ENCODE measurements at places on chromosomes 1 and 21.
A peak's percentile ranks its signal among the peaks of the same experiment; 100 is the strongest.

GRCh38 chr1:173473599-173474011 is 3.5 kb upstream of the PRDX6 start:
- no peak for DNase-seq

DNA sequence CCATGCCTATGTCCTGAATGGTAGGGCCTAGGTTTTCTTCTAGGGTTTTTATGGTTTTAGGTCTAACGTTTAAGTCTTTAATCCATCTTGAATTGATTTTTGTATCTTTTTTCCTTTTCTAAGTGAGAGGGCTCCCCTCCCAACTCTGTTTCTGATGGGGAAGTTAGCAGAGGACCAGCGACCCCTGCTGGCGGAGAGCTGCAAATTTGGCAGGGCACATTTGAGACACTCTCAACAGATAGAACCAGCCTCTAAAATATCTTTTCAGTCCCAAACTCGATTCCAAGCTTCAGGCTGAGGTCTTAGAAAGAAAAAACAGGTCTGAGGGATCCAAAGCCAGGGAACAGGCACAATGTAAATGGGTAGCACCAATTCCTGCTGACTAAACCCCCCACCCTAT is 32.5 kb downstream of the LRRC3 start:
- no peak for DNase-seq

GRCh38 chr21:35896060-35896459 is 164.3 kb downstream of the SETD4 start:
- DNase-seq: no peak

DNA sequence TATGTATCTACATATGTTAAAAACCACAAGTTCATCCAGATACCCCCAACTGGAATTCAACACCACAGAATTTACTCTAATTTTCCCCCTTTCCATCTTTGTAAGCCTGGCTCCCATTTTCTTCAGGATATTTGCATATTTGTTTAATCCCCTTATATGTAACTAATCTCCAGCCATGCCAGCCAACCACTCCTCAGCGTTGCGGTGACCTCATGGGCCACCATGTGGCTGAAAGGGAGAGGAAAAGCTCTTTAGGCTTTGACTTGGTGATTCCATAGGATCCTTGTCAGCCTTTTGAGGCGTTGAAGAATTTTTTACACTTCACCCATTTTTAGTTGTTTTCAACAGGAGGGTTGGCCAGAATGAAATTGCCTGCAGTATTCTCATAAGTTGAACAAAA is 10.0 kb downstream of the CLDN19 start:
- DNase-seq: no peak

DNA sequence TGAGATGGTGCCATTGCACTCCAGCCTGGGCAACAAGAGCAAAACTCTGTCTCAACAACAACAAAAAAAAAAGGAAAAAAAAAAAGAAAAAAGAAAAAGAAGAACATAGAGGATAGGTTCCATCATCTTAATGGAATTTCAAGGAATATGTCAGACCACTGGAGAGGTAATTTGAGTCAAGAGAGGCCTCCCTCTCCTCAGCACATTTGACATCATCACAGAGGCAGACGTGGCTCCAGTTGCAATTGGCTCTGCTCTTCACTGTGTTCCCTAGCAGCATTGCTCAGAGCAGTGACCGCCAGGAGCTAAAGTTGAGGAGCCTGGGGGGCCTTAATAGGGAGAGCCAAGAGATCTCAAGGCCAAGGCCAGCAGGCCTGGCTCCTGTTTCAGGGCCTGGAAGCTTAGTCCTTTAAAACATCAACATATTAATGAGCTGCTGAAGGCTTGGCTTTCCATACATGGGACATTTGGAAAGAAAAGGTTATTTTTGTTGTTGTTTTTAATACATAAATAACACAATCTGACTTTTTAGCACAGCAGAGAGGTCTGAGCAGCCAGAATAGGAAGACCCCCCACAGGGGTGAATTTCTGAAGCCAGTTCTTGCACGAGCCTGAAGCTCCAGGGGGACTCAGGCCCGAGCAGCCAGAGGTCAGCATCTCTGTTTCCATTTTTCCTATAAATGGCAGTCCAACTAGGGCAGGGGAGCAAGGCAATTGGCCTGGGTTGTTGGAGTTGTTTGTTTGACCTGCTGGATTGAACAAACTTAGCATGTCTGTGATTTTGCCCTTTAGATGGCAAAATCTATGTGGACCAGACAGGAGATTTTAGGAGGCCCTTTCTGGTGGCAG is 118.3 kb upstream of the FGGY start:
- DNase-seq: no peak

- no peak for DNase-seq
Observed at GRCh38 chr1:22332795-22333499, 118.7 kb upstream of the ZBTB40 start.

DNA sequence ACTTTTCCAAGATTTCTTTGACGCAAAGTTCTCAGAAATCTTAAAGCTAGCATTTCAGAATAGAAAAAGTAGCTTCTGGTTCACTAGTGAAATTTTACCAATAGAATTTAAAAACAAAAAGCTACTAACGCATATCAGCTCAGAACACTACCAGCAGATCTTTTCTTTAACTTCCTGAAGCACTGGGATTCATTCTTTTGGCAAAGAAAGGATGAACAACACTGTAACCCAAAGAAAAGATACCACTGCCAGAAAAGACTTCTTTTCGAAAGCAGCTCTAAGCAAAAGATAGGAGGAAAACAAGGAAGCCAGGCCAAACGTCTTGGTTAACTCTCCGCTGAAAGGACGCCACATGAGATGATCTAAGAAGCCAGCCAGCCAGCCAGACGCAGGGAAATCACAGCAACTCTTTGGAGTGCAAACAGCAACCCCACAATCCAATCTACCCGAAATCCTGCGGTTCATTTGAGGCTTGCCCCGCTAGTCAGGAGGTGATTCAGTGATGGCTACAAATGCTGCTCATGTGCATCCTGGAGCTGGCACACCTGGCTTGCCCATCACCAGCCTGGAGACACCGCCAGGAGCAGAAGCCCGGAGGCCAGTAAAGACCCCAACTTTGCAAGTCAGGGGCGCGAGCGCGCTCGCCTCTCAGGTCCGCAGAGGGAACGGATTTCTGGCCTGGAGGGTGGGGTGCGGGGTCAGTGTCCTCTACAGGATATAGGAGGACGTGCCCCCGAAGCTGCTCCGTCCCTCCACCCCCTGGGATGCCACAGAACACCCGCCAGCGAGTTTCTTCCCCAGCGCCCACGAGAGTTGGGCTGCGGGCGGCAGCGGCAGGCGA is 812 bp downstream of the NBPF1 start:
- peak; percentile 63 for DNase-seq

- no peak for DNase-seq
Observed at GRCh38 chr1:6419397-6419803, 319 bp downstream of the HES2 start.

GRCh38 chr21:34930971-34931370 is 118.1 kb downstream of the RUNX1 start:
- DNase-seq: no peak

GRCh38 chr21:34707876-34708325 is 39.1 kb downstream of the CLIC6 start:
- no peak for DNase-seq

DNA sequence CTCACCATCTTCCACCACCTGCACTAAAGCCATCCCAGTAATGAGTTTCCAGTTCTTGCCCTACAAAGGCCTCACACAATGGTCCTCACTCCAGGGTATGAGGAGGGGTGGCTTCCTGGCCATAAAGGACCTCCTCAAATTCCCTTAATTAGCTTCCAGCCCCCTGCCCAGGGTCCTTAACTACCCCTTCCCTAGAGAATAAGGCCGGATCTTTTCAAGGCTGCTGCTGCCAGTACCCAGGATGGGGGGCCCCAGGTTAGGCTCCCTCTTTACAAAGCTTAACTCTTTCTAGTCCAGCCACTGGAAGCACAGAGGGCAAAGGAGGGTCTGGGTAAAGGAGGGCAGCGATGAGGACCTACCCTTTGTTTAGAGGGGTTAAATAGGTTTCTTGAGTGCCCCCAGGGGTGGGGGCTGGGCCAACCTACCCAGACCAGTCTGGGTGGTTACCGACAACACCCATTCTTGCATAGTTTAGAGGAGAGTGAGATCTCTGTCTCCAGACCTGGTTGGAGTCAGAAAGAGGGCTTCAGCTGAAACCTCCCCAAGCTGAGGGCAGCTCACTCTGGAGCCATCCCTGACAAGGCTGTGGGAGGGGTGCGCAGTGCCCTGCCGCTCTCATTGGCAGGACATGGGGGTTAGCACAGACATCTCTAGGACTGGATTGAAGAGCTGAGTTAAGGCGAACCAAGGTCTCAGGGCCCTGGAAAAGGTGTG is 7.1 kb downstream of the BLACAT1 start:
- no peak for DNase-seq

GRCh38 chr1:4171480-4172450 is 271.7 kb upstream of the C1orf174 start:
- no peak for DNase-seq

DNA sequence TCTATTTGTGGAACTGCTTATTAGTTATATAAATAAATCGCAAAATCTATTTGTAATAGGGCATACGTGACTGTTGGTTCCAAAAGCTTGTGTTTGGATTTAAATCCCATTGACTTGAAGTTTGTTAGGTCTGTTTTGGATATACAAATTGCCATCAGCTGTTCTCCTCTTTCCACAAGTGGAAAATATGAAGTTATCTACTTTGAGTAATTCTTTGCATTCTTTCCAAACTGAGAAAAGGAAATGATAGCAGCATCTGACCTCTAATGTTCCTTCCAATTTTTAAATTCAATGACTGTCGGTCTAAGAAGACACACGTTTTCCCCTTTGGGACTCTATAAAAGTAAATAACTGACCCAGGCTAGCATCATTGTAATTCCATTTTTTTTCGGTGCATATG is 165.7 kb upstream of the SGIP1 start:
- no peak for DNase-seq

GRCh38 chr1:173002891-173003838 is 47.6 kb downstream of the TNFSF18 start:
- DNase-seq: no peak

DNA sequence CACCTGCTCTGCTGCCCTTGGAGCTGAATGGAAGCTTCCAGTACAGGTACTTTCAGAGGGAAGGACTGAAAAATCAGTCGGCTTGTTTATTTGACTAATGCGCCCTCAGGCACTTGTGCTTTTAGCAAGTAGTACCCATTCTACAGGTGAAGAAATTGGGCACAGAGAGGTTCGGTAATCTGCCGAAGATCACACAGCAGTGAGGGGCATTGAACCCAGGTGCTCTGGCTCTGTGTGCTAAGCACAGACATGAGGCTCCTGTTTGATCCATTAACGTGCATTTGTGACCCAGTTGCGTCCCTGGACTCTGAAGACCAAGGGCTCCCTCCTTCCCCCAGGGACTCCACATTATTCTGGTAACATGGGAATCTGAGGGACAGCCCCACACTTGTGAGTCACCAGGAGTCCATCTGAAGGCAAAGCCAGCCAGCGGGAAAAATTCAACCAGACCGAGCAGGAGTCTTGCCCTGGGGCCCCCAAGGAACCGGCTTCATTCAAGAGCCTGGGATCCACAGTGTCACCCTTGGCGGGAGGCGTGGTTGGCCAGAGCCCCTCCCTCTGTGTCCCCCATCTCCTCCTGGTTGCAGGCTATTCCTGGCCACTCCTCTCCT is 192.4 kb upstream of the ARHGEF16 start:
- no peak for DNase-seq

- no peak for DNase-seq
Observed at GRCh38 chr1:35725596-35725995, 6.9 kb upstream of the C1orf216 start.

DNA sequence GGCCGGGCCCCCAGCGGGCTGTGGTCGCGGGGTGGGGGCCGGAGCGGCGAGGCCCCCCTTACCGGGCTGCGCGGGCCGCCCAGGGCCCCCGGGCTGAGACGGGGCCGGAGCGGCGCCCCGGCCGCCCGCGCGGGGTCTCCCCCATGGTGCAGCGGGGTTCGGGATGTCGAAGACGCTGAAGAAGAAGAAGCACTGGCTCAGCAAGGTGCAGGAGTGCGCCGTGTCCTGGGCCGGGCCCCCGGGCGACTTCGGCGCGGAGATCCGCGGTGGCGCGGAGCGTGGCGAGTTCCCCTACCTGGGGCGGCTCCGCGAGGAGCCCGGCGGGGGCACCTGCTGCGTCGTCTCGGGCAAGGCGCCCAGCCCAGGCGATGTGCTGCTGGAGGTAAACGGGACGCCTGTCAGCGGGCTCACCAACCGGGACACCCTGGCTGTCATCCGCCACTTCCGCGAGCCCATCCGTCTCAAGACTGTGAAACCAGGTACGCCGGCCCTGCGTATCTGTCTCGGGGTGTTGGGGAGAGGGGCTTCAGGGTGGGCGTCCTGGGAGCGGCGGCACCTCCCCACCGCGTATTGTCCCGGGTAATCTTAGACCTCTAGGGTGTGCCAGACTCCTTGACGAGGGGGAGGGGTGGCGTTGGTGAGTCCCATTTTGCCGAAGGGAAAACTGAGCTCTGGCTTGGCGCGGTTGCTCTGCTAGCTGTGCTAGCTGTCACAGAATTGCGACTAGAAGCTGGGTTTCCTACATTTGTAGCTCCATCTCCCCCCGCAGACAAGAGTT is 745 bp downstream of the MAGI3 start:
- peak; percentile 34 for DNase-seq

- no peak for DNase-seq
Observed at GRCh38 chr1:86388777-86389176, 7.3 kb downstream of the ODF2L start.

DNA sequence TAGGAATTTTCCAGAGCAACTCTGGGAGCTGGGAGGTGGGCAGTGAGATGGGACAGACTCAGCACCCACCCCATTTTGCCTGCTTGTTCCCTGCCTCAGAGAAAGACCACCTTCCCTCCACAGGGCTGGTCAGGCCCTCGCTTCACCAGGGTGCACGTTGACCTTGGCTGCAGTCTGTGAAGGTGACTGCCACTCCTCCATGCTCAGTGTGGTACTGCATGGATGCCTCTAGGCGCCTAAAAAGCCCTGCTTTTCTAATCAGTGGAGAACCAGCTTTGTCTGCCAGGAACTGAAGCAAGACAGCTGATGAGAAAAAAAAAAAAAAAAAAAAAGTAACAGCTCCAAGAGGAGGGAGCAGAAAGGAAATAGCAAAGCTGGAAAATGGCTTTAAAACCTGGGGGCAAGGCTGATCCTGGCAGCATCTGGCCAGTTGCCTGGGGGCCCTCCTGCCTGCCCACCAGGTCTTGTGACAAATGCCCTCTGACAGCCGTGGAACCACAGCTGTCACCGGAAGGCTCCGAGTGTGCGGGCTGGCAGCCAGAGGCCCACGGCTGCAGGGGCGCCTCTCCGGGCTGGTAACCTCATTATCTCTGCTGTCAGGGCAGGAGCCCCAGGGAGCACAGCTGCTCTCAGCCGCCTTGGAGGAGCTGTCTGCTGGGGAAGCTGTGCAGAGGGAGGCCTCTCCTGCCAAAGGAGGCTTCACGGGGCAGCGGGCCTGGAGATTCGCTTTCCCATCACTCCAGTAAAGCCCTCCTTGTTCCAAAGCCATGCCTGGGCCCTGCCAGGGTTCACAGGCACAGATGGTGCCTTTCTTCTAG is 13.7 kb downstream of the KIAA1614 start:
- no peak for DNase-seq

GRCh38 chr1:180243517-180244221 is 13.6 kb downstream of the LHX4 start:
- DNase-seq: no peak

Data from NCI-H2107 (cell line).